Dermis lymphatic vessel endothelial cell (primary cell): ENCODE measurements at places on chromosomes 11 and 22. TPM values are rescaled to one million over a fixed set of nuclear protein-coding genes. Genes with fewer than 3 reads are reported as not detected.

Gene OSM
- total RNA-seq = not detected in 2 replicates

Gene MDK
- 53.6 and 62.1 TPM in 2 replicates for total RNA-seq

Gene MAP6
- 0.11 and 0.77 TPM in 2 replicates for total RNA-seq

Gene CALCB
- not detected in 2 replicates for total RNA-seq

Gene RAC2
- total RNA-seq = 2.9 and 4.6 TPM in 2 replicates

Gene TRIM66
- total RNA-seq = 3.1 and 8.2 TPM in 2 replicates

Gene TRAF6
- total RNA-seq = 10.6 and 10.7 TPM in 2 replicates

Gene HBE1
- total RNA-seq = not detected in 2 replicates

Gene MUC2
- total RNA-seq = not detected in 2 replicates

Gene SHANK3
- total RNA-seq = 9.4 and 17.3 TPM in 2 replicates

Gene HIC2
- total RNA-seq = 2.4 and 2.8 TPM in 2 replicates

Gene UPB1
- under 0.01 and 0.09 TPM in 2 replicates for total RNA-seq

Gene UBQLN3
- 0.09 TPM in 1 of 2 replicates, not detected in the other for total RNA-seq

Gene RIMBP3B
- total RNA-seq = under 0.01 TPM in 1 of 2 replicates, not detected in the other

Gene APIP
- 16.7 and 18.0 TPM in 2 replicates for total RNA-seq
